ENCODE measurements at places on chromosomes 12 and 14.

DNA sequence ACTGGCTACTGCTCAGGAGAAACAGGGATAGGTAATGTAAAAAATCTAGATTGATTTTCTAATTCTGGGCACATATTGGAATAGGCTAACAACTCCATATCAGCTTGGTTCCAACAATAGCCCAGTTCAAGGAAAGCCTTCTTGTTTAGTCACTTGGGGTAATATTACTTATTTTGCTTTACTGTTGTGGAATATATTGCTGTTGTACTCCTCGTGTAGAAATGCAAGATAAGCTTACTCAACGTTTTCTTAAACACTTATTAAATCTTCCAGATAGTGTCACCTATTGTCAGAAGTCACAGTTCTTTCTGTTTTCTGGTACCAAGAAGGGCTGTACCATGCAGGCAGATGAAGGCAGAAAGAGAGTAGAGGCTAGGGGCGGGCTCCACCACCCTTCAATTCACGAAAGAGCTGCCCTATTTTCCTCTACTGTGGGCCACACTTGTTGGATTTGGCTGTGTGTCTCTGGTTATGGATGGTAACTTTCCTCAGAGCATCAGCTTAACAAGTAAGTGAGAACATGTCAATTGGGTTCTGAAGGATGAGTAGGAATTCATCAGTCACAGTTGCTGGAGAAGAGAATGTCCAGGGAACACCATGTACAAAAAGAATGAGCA lies 38.0 kb downstream of the CLMN start:
- no peak for DNase-seq

DNA sequence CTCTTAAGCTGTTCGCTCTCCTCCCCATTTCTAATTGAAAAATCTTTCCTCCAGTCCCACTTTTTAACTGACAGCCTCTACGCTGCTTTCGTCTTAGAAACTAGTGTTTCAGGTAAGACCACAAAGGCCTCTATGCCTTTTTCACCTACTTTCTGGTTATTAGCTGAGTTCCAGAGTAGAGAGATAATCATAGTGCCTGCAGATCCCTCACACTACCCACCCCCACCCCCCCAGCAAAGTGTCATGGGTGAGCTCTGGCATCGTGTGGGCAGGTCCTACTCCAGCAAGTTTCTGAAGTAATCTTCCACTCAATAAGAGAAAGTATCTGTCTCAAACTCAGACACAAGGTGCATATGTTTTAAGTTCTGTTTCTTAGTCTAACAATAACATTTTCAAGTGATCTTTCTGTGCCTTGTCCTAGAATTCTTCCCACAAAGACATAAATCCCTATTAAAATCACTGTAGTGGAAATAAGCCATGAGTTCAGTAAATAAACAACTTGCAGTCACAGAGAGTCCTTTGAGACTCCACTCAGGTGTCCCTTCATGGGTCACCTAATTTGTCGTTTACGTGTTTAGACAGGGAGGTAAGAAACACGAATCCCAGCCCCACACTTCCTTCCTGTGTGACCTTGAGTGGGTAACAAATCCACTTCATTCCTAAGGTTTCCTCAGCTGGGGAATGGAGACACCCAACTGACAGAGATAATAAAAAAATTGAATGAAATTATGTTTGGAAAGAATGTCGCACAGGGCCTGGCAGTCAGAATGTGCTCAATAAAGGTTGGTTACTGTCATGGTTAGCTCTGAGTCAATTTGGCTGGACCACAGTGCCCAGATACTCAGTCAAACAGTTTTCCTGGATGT lies 228.9 kb upstream of the CAND1 start:
- no peak for DNase-seq

DNA sequence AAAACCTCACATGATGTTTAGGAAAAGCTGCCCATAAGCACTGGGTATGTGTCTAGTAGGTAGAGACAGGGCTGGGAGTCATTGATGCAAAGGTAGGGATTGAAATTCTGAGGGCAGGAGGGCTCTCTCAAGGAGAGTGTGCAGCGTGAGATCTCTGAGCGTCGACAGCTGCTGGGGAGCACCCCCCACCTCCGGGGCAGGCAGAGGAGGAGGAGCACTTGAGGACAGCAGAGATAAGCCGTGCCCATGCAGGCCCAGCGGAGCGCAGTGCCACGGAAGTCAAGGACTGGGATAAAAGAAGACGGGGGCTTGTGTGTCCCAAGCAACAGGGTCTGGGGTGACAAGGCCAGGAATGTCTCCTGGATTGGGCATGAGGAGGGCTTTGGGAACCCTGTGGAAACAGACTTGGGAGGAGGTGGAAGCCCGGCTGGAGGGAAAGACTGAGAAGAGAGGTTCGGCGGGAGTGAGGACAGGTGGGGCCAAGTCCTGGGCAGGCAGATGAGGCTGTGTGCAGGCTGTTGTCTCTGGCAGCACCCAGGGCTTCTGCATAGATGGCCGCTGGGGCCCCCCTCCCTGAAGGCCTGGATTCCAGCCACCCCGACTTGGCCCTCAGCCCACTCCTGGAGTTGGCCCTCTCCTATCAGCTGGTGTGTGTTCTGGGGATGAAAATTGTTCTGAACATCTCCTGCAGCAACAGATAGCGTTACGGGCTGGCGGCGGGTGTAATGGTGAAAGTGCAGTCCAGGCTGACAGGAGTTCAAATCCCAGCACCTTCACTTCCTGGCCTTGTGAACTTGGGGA lies 1.9 kb downstream of the CACNA2D4 start:
- no peak for DNase-seq

DNA sequence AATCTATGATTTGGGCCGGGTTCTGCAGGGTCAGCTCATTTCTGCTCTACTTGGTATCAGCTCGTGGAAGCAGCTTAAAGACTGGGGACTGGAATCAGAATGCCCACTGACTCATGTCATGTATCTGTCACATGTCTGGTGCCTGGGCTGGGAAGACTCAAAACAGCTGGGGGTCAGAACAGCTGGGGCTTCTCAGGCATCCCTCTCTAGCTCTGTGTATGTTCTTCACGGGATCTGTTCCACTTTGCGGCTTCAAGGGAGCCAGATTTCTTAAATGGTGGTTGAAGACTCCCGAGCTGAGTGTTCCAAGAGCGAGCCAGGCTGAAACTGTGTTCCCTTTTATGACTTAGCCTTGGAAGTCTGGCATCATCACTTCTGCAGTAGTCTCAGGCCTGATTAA lies 11.9 kb downstream of the AEBP2 start:
- DNase-seq: no peak

GRCh38 chr14:61171727-61172126 lies 109.4 kb downstream of the TMEM30B start:
- DNase-seq: no peak

DNA sequence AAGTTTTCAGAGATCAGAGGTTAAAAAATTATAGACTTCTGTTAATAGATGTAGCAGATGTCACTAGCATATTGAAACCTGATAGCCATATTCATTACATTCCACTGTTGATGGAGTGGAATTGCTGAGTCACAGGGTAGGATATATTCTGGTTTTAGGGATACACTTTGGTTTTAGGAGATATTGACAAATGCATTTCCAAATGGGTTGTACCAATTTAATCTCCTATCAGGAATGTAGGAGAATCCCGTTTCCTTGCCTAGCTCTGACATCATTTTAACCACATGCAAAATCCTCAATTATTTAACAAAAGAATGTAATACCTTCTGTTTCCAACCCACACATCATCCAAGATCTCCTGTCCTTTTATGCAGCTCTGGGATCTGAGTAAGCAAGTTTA lies 30.7 kb upstream of the ESR2 start:
- DNase-seq: no peak

GRCh38 chr12:77343291-77343690 lies 277.9 kb upstream of the E2F7 start:
- DNase-seq: no peak

GRCh38 chr12:54660320-54660962 lies 12.3 kb upstream of the DCD start:
- DNase-seq: peak; percentile 3

DNA sequence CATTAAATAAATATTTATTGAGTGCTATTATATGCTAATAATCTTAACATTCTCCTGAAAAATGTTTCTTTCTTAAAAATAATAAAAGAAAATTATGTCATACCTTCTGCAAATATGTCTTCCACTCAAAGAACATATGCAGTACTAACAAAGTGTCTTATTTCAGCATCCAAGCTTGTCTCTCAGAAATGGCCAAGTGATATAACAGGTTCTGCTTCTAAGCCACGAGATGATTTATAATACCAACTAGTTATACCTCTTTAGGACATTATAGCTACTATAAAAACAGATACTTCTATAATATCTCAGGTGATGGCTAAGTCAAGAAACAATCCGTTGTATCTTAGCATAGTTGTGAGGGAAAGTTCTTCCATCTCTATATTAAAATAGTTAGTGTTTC lies 128.1 kb upstream of the ARID2 start:
- no peak for DNase-seq

DNA sequence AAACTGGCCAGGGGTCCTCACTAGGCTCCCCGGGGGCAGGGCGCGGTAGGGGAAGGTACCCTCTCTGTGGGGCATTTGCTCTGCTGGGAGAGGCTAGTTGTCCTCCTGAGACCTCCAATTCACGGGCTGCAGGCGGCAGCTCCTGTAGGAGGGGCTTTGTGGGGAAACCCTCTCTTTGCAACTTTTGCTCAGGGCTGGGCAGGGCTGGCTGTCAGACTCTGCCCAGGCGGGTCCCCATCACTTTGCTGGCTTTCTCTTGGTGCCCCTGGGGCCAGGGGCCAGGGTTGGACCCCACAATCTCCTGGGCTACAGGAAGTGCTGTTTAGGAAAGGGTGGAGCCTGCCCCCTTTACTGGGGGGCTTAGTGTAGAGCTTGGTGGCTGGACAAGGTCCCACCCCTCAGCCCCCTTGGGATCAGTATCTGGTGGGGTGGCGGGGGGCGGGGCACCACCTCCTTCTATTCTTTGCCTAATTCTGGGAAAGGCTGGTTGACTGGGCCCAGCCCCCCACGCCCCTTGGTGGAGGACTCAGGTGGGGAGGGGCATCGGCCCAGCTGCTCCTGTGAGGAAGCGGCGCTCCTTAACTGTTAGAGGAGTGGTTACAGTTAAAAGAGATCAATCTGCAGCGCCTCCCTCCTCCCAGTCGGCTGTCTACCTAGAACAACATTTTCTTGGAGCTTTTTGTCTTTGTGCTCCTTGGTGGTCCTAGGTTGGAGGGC lies 918.7 kb downstream of the AACS start:
- DNase-seq: peak; percentile 25

DNA sequence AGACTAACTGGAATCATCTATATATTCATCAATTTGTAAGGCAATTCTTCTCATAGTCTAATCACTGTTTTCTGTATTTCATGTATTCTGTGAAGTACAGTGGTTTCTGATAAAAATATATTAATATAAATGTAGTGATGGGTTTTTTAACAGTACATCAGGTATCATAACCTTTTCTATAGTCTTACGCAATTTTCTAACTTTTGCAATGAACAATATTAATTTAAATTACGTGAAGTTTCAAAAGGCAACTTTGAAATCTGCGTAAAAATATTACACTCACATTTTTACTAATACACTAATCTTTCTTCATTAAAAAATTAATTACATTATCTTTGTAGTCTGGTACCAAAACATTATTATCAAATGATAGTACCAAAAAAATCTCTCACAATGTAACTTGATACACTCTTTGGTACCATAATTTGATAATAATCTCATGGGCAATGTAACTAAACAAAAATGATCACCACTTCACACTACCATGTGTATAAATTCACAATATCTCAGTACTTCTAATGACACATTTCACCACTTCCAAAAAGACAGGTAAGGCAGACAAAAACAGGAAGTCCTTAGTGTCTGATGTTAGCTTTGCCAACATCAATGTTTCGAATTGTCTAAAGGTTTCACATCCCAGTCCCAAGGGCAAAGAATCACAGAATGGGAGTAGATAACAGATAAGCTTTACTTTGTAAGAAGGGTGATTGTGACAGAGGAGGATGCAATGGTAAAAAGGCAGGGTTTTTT lies 8.7 kb downstream of the DNAI7 start:
- no peak for DNase-seq

GRCh38 chr14:74299061-74299545 lies 3.6 kb downstream of the ABCD4 start:
- peak; percentile 11 for DNase-seq

- DNase-seq: peak; percentile 13
Measured at GRCh38 chr12:103841690-103842584, 903 bp upstream of the NT5DC3 start.

GRCh38 chr12:29869946-29870345 lies 86.2 kb upstream of the TMTC1 start:
- DNase-seq: no peak

- DNase-seq: no peak
Measured at GRCh38 chr12:55642267-55642666, 5.6 kb downstream of the OR10P1 start.

DNA sequence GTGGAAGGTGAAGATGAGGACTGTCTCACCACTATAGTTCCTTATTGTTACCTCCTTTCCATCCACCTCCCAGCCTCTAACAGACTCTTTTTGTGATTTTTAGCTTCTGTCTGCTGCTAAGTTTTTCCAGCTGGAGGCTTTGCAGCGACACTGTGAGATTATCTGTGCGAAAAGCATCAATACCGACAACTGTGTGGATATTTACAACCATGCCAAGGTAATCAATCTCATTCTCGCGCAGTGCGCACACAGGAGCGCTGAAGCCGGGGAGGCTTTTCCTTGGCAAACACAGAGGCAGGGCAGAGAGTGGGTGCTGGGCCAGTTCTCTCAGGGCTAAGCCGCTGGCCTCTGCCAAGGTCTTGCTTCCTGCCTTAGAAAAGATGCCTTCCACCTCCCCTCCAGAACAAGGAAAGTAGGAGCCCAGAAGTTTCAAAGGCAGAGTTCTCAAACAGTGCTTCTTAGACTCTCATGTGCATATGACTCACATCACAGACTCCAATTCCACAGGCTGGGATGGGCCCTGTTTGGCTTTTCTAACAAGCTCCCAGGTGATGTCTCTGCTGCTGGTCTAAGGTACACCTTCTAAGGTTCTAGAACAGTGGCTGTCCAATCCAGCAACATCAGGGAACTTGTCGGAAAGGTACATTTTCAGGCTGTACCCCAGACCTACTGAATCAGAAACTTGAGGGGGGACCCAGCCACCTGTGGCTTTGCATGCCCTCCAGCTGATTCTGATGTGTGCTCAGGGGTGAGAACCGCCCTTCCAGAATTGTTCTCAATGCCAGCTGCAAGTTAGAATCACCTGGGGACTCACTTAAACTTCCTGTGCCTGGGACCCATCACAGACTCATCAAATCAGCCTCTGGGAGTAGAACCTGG lies 33.8 kb upstream of the PWP1 start:
- DNase-seq: no peak

DNA sequence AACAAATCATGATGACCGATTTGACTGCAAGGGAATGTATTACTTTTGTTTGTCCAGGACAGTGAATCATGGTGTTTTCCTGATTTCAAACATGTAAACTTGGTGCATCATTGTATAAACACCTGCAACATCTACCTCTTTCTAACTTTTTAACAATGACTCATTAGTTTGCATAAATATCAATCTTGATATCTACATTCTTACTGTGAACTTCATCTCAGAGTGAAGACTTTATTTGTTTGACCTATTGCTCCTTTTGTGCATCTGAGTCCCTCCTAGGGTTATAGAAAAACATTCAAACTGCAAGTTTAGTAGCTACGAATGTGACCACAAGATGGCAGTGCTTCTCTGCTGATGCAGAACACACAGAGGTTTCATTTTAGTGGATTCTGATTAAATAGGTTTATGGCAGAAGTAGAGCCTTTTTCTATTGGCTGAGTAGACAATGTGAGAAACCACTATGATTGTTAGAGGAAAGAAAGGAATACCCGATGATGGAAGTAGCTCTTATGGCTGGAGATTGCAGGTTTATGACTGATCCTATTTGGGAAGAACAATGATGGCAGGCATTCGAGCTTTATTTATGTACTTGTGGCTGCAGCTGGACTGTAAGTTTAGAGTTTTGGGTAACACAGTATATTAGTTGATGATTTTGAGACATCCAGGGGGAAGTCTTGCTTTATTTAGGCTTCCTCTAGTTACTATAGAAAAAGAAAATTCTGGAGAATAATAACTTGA lies 244.2 kb upstream of the OR4E1 start:
- DNase-seq: peak; percentile 56
